Temporal lobe (tissue), 4 donors: ENCODE measurements at places on chromosomes 2 and 18. TPM values are rescaled to one million over a fixed set of nuclear protein-coding genes. Genes with fewer than 3 reads are reported as not detected.

Gene PSME4
- total RNA-seq: 31.0 TPM

Gene PASK
- 13.8 TPM for total RNA-seq

Gene KATNAL2
- 3.4 TPM for total RNA-seq

Gene DLGAP1
- total RNA-seq: 77.2 TPM

Gene APCDD1
- 9.8 TPM for total RNA-seq

Gene MARCO
- total RNA-seq: 0.25 TPM

Gene FOXI3
- 0.25 TPM for total RNA-seq

Gene TMEM178A
- 23.4 TPM for total RNA-seq

Gene EIF2B4
- total RNA-seq: 12.3 TPM
